ENCODE measurements at places on chromosomes 1 and 21.

GRCh38 chr1:66166753-66167152 is 367.2 kb upstream of the SGIP1 start:
- DNase-seq = no peak

DNA sequence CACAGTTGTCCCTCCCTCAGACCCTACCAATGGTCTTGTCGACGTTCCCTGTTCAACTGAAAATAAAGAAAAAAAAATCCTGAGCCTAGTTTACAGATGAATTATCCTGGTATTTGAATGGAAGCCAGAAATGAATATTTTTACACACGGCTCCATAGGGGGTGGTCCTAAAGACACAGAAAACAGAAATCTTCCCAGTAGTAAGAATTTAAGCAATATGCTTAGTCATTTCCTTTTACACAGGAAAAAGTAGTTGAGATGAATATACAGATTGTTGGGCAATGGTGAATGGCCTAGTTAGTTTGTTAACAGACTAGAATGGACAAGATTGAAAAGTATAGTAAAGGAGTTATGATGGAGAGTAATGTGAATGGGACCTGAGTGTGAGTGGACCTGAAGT is 67.4 kb downstream of the RGS18 start:
- DNase-seq = no peak

DNA sequence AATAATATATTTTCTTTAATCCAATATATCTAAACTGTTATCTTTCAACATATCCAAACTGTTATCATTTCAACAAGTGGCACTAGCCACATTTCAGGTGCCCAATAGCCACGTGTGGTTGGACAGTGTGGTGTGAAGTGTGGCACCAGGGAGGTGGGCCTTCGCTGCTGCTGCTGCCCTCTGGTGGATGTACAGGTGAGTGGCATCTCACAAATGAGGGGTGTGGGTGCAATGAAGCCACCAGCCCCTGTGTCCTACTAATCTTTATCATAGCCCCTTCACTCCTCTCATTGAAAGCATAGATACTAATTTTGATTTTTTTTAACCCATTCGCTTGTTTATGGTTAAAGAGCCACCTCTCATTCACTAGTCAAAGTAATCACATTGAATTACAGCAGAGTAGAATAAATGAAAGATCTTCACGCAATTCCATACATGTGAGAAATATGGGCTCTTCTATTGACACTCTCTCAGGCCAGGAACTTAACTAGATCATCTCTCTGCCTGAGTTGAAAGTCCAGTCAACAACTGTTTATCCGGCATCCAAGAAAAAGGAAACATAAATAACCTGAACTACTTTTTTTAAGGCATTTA is 499.2 kb downstream of the OMA1 start:
- peak; percentile 29 for DNase-seq

DNA sequence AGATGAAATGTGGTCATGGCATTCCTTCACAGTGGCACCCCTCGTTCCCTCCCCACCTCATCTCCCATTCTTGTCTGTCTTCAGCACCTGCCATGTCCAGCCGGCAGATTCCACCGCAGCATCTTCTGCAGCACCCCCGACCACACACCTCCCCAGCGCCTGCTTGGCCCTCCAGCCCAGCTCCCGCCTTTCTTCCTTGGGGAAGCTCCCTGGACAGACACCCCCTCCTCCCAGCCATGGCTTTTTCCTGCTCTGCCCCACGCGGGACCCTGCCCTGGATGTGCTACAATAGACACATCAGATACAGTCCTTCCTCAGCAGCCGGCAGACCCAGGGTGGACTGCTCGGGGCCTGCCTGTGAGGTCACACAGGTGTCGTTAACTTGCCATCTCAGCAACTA is 67.1 kb upstream of the FAM3B start:
- no peak for DNase-seq

- no peak for DNase-seq
Observed at GRCh38 chr1:103547840-103548239, 22.3 kb downstream of the RNPC3 start.

DNA sequence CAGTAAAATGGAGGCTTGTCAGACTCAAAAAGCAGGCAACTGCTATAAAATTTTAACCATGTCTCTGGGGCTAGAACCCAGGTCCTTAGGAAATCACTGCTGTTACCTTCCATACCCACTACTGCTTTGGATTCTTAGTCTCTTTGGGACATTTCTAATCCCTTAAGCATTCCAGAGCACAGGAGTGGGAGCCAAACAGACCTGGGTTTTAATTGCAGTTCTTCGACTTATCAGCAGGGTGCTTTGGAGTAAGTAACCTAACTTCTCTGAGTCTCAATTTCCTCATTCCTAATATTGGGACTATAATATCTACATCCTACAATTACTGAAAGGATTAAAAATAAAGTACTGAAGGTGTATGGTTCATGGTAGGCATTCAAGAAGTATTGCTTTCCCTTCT is 161.0 kb upstream of the BEND5 start:
- no peak for DNase-seq

DNA sequence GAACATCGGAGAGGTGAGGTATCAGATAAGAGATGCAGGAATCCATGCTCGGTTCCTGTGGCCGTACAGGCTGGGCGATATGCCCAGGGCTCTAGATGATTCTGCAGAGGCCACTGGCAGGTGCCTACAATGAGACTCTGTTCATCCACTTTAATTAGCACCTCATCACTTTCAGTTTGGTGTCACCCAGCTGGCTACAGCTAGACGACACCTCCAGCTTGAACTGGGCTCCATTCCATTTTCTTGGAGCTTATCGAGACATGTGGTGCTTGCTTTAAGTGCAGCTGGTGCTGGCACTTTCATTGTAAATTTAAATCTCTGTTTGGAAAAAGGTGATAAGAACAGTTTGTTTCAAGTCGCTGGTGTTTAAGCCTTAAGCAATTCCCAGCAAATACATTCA is 322.5 kb upstream of the ADGRL2 start:
- DNase-seq = peak; percentile 26

DNA sequence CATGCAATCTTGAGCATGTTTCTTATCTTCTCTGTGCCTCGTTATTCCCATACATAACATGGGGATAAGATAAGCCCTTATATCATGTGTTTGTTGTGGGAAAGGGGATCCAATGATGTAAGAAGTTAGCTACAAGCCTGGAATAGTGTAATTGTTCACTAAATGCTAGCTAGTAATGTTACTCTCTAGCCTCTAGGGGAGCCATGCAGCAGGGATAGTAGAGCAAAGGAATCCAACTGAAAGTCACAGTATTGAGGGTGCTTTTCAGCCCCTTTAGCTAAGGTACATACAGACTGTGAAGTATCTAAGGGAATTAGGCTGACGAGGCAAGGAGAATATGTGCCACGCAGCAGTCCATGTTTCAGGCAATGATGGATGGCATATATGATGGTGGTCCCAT is 46.9 kb downstream of the IL23R start:
- DNase-seq = no peak

GRCh38 chr1:206471415-206471801 is 1.1 kb downstream of the IKBKE start:
- DNase-seq = no peak

GRCh38 chr1:76477156-76477555 is 390.1 kb upstream of the ST6GALNAC5 start:
- DNase-seq = no peak

GRCh38 chr1:240401731-240402130 is 210.2 kb downstream of the GREM2 start:
- DNase-seq = no peak

DNA sequence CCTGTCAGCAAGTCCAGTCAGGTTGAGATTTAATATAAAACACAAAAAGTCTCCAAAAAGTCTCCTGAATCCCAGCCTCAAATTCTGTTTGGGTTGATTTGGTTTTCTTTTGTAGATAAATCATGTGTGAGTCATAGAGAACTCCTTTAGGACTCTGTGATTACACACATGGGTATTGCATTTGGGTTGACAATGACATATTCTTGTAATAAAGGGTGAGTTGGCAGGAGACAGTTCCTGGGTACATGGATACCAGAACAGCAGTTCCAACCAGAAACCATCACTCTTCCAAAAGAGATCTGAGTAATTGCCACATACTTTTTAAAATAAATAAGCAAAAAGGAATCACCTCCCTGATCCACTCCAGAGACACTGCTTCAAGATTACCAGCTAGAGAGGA is 8.9 kb downstream of the CR2 start:
- DNase-seq = no peak

All from NCI-H1694 (cell line).